ENCODE measurements at places on chromosomes 7 and 10.

- no peak for DNase-seq
These were observed 25.9 kb downstream of the ZNF107 start for GRCh38 chr7:64691831-64692230.

- no peak for DNase-seq
These were observed 125.9 kb downstream of the GRK5 start for GRCh38 chr10:119333146-119333792.

GRCh38 chr10:36515319-36515718 is 610.1 kb upstream of the ANKRD30A start:
- no peak for DNase-seq

GRCh38 chr10:83354456-83354855 is 784.9 kb upstream of the GHITM start:
- no peak for DNase-seq

GRCh38 chr10:113780681-113781250 is 29.3 kb downstream of the PLEKHS1 start:
- no peak for DNase-seq

- no peak for DNase-seq
These were observed 132.7 kb downstream of the PRPF18 start for GRCh38 chr10:13719425-13719824.

- DNase-seq: no peak
These were observed 215.9 kb downstream of the CRPPA start for GRCh38 chr7:16205466-16205865.

DNA sequence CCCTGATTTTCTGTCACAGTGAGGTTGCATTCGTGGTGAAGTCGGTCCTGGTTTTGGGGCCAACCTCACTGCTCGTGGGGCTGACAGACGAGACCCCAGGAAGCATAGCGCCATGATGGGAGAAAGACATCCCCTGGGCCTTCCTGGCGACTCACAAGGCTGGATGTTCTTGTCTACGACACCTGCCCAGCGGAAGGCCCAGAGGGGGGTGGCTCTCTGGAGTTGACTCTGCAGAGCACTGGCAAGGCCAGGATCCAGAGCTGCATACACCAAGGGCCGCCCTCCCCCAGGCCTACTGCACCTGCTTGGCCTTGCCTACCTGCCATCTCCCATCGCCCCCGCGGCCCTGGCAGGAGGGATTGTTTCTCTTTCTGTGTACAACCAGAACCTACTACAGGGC is 608.9 kb downstream of the PTPRN2 start:
- no peak for DNase-seq

- DNase-seq: no peak
These were observed 63.1 kb downstream of the BLNK start for GRCh38 chr10:96208271-96208670.

DNA sequence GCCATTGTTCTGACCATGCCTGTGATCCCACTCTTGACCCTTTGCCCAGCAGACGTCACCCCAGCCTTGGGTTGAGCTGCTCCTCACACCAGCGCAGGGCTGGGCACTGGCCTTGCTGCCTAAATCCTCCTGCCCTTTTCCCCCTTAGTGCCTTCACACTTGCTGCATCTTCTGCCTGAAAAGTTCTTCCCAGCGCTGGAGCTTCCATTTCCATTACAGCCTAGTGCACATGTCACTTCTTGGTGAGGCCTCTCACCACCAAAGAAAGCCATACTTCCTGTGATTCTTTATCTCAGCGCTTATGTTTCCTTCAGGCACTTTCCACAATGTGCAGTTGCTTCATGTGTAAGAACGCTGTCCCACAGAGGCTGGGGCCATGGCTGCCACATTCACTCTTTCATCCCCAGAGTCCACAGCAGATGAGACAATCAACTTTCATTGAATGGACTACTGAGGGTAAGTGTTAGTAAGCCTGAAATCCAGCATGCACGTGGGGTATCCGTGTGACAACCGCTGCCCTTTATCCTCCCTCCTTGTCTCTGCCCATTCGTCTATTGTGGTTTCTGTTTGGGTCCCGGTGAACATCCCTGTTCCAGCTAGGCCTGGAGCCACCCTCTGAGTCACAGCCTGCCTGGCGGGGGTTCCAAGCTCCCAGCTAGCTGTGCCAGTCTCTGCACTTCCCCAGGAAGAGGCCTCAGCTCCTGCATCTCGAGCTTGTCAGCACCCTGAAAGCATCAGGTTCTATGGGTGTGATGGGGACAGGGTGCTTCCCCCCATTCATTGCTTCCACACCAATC is 37.3 kb downstream of the ADRA2A start:
- DNase-seq: no peak

DNA sequence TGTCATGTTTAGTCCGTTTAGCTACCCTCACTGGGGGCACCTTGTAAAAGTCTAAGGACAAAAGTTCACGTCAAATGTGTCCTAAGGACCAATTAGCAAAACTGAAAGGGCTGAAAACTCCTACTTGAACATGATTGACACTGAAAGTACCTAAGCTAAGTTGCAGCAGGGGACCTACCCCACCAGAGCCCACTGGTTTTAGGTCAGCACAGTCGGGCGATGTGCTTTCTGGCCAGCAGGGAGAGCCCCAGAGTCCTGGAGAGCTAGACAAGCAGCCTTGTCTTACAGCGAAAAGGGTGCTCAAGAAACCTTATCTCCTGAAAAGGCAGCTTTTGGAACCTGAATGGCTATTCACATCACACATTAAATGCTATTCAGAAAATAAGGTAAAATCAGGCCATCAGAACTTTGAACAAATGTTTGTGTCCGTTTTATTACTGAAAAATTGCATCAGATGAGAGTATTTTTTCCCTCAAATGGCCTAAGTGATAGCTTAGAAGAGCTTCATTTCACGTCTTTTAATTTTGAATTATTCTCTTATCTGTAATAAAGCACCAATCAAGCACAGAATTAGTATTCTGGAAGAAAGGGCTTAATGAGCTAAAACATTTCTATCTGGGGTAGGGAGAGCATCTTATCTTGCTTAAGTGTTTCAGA is 52.2 kb upstream of the MKI67 start:
- DNase-seq: peak; percentile 47

- DNase-seq: no peak
These were observed 53.6 kb downstream of the AFAP1L2 start for GRCh38 chr10:114350751-114351150.

DNA sequence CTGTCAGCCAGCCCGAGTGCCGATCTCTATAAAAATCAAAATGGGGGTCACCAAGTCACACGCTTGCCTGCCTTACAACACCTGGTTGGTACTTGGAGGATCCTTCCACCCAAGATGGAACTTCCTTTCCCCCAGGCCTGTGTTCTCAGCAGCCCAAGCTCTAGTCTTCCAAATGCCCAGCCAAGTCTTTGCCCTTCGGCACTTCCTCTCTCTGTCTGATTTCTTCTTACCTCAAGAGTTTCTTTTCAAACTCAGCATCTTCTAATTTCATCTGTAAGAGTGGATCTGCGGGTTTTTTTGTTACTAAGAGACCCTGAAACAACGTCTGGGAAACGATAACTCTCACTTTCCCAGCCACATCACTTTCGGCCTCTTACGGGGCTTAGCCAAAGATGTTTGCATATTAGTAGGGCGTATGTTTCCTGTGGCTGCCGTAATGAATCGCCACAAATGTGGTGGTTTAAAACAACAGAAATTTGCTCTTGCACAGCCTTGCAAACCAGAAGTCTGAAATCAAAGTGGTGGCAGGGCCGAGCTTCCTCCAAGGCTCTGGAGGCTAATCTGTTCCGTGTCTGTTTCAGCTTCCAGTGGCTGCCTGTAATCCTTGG is 219.9 kb downstream of the TCF7L2 start:
- DNase-seq: peak; percentile 40

DNA sequence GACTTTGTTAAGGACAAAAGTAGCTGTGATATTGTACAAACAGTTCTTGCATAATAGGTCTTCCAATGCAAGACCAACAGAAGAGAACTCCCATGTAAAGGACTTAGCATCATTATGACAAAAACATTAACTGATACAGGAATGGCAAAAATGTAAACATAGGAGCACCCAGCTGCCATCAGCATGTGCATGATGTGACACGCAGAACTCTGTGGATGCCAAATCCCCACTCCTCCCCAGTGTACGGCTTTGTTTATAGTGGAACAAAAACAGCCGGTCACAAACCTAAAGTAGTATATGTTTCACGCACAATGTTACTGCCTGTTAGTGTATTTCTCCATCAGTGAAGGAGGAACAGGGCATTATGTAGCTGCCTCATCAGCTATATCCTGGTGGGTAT is 316.0 kb upstream of the AOAH start:
- DNase-seq: no peak
